ENCODE measurements at places on chromosomes 2 and 18.

DNA sequence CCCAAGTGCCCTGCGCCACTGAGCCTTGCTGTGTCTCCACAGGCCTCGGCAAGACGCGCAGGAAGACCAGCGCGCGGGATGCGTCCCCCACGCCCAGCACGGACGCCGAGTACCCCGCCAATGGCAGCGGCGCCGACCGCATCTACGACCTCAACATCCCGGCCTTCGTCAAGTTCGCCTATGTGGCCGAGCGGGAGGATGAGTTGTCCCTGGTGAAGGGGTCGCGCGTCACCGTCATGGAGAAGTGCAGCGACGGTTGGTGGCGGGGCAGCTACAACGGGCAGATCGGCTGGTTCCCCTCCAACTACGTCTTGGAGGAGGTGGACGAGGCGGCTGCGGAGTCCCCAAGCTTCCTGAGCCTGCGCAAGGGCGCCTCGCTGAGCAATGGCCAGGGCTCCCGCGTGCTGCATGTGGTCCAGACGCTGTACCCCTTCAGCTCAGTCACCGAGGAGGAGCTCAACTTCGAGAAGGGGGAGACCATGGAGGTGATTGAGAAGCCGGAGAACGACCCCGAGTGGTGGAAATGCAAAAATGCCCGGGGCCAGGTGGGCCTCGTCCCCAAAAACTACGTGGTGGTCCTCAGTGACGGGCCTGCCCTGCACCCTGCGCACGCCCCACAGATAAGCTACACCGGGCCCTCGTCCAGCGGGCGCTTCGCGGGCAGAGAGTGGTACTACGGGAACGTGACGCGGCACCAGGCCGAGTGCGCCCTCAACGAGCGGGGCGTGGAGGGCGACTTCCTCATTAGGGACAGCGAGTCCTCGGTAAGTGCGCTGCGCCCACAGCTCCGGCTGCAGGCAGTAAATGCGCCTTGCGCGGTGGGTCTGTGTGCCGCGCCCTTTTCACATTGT is 136.8 kb downstream of the NCK2 start:
- DNase-seq, result no peak

DNA sequence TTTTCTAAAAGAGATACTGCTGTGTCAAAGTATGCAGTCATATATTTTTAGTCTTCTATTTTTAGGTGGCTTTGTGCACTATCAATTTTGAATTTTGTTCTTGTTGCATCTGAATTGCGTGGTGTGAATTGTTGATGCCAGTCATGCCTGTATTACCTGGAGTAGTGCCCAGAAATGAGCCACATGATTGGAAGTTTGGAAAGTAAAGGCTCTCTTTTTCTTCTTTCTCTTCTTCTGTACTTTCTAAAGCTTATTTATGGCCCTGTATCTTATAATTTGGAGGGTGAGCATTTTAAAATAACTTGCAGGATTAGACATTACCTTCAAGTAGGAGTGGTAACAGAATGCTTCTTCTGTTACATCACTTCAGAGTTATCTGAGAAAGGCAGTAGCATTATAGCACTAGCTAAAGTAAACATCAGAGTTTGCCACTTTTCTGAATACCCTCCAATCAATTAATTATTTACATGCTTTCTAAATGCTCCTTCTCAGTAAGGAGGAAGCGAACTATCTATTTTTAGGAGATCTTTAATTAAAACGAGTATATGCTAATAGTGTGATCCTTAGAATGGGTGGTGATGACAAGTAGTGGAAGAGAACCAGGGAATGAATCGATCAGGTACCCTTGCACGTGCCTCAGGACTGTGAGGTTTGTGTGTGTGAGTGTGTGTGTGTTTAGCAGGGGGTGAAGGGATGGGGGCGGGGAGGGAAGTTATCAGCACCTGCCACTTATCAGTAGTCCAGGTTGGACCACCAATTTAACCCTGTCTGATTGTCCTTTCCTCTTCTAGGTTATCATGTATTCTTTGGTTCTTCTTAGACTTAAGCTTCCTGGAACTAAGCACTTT is 112.5 kb downstream of the MAP3K20 start:
- no peak for DNase-seq

DNA sequence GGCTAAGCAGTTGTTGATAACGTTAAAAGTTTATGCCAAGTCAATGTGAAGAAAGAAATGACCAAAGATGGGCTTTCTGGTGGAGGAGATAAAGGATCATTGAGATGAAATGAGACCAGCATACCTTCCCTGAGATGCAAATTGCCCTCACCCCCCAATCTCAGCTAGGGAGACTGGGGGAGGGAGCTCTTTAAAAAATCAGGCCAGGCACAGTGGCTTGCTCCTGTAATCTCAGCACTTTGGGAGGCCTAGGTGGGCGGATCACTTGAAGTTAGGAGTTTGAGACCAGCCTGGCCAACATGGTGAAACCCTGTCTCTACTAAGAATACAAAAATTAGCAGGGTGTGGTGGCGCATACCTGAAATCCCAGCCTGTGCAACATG is 30.9 kb upstream of the KCMF1 start:
- no peak for DNase-seq

DNA sequence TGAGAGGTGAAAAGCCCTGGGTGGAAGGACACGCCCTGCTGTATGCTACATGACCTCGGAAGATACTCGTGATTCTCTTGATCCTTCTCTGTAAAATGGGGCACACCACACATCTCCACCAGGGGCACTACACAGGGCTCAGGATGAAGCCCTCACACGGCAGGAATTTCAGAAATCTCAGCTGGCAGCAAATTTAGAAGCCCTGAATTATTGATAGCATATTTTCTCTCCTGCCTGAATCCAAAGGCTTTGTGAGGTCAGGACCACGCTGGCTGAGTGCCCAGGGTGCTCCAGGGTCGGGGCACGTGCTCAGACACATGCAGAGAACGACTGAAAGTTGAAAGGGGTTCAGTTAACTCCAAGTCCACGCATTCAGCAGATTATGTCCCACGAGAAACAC is 42.1 kb upstream of the GALR1 start:
- peak; percentile 31 for DNase-seq

- DNase-seq, result no peak
Observed at GRCh38 chr2:126634273-126634861, 21.6 kb upstream of the GYPC start.

DNA sequence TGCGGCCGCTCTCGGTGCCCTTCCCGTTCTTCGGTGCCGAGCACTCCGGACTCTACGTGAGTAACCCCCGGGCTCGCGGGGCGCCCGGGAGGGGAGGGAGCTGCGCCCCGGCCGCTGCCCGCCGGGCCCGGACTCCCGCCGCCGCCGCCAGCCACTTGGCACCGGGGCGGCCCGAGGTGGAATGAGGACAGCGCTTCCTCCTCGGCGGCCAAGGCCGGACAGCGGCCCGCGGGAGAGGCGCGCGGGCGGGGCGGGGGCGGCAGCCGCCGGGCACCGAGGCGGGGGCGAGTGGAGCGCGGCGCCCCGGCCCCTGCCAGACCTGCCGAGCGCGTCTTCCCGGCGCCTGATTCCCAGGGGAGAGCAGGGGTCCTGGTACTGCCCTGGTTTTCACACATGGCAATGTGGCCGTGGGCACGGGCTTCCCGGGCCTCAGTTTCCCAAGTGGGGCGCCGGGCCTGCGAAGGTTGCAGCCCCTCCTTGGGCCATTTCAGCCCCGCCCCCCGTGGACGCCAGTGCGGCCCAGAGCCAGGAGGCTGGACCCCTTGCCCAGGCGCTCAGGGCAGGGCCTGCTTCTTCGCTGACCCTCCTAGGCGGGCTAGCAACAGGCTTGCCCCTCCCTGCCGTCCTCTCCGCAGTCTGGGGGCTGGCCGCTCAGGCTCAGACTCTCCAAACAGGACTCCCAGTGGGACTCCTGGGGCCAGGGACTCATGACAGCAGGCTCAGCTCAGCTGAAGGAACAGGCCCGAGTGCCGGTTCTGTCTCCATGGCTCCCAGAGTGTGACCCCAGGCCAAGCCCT is 775 bp downstream of the SNED1 start:
- DNase-seq, result peak; percentile 39

- no peak for DNase-seq
Observed at GRCh38 chr2:177476897-177477296, 84.3 kb downstream of the AGPS start.

- DNase-seq, result no peak
Observed at GRCh38 chr18:27604583-27604982, 419.5 kb upstream of the CHST9 start.

- no peak for DNase-seq
Observed at GRCh38 chr2:210207929-210208328, 17.3 kb downstream of the ACADL start.

GRCh38 chr2:105788670-105789290 is 44.1 kb downstream of the NCK2 start:
- no peak for DNase-seq

DNA sequence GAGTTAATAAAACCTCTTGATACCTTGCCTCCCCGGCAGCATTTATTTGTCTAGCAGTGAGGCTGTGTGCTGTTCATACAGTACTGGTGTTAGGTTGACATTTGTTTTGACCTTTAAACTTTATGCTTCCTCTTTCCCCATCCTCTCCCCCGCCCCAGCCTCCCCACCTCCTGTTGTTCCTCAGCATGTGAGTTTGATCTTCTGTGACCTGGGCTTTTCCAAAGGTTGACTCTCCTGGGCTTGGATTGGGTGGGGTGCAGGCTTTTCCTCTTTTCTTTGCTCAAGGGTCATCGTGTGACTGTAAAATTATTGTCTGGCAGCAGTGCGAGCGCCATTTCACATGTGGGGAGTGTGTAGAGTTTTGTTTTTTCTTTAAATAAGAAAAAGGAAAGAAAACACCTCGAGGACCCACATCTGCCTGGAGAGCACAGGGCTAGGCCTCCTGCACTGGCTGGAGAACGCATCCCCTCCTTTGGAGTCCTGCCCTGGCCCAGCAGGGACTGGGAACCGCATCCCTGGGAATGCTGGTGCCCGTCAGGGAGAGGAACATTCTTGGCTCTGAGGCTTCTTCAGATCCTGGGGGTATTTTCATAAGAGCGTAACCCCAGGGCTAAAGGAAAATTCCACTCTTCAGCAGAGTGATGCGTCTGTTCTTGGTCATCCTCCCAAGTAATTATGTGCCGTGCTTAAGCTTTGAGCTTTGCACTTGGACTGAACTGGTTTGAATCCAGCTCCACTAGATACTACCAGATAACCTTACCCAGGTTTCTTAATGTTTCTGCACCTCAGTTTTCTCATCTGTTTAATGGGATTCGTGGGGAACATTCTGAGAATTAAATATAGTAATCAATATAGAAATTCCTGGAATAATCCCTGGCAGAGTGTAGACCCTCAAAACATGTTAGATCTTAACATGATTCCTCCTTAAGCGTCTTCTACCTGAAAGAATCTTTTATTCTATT is 91.5 kb downstream of the SETBP1 start:
- DNase-seq, result no peak

DNA sequence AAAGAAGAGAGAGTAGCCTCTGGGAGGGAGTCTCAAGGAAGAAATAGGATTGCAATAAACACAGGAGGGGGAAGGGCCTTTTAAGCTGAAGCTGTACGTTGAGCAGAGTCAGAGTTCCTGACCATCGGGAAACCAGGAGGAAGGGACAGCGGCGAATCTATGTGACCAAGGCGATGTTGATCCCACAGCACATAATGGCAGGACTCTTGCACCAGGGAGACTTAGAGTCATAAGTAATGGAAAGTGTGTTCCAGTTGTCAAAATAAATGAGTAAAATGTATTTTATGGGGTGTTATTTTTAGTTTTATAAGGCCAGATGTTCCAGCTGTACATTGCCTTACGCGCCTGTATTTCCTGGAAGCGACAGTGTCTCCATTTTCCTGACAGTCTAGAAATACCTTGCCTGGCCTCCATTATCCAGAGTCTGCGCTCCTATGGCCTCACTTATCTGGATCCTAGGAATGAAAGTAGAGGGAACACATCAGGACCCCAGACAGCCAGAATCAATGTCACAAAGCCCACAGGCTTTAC is 152.8 kb upstream of the COPS8 start:
- no peak for DNase-seq

- no peak for DNase-seq
Observed at GRCh38 chr2:232568161-232568560, 17.7 kb downstream of the EIF4E2 start.

GRCh38 chr18:51739044-51739666 is 541.7 kb upstream of the MEX3C start:
- DNase-seq, result no peak

- DNase-seq, result no peak
Observed at GRCh38 chr2:120746144-120746543, 10.5 kb downstream of the GLI2 start.

DNA sequence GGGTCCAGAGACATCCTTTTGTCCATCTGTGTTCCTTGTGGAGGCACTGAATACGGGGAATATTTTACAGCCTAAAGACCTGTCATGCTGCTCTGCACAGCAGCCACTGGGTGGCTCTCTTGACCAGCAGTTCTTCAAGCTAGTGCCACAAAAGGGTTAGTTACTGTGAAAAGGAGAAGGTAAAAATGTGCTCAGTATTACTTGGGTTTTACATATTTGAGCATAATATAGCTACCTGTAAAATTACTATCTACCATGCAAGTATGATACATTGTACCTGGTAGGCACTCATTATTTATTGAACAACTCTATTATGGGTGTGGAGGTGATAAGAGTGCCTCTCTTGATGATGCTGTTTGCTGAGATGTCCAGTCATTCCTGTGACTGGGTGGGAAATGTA is 23.6 kb downstream of the FZD5 start:
- DNase-seq, result no peak

- DNase-seq, result no peak
Observed at GRCh38 chr18:13545514-13545913, 180.8 kb downstream of the FAM210A start.

- no peak for DNase-seq
Observed at GRCh38 chr2:109253217-109253616, 124.2 kb downstream of the SH3RF3 start.

GRCh38 chr2:108215794-108216211 is 24.0 kb upstream of the SULT1C3 start:
- DNase-seq, result no peak

GRCh38 chr2:37679072-37679695 is 7.7 kb upstream of the CDC42EP3 start:
- no peak for DNase-seq

DNA sequence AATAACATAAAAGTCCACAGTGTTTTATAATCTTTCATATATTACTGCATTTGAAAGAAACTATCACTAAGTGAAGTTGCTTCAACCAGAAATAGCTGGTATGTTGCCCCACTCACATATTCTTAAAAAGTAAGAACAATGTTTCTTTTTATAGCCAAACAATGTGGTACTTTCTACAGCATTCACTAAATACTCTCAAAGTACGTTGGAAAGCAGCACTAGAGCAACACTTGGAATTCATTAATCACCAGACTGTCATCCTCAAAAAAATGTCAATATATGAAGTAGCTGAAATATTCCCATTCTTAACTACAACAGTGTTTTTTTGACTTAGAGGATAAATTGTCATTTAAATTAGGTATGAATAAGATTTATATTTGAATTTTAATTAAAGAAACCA is 32.8 kb downstream of the COBLL1 start:
- no peak for DNase-seq

- DNase-seq, result no peak
Observed at GRCh38 chr2:53575721-53576124, 191.9 kb upstream of the CHAC2 start.

- no peak for DNase-seq
Observed at GRCh38 chr18:62807396-62807795, 92.1 kb downstream of the PHLPP1 start.

DNA sequence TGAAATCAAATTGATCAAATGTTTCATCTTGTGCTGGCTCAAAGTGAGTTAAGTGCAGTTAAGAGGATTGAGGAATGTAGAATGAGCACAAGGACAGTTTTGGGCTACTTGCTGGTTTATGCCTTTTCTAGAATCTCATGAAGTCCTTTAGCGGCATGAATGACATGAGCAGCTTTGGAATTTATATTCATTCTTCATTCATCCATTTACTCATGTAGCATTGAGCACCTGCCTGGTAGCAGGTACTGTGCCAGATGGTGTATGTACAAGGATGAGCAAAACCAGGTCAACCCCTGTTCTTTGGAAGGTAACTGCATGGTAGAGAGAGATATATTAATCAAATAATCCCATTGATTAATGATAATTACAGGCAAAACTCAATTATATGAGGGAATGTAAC is 1.2 kb downstream of the ICOS start:
- DNase-seq, result no peak
